ENCODE measurements at places on chromosomes 1 and 21.
A peak's percentile ranks its signal among the peaks of the same experiment; 100 is the strongest.

DNA sequence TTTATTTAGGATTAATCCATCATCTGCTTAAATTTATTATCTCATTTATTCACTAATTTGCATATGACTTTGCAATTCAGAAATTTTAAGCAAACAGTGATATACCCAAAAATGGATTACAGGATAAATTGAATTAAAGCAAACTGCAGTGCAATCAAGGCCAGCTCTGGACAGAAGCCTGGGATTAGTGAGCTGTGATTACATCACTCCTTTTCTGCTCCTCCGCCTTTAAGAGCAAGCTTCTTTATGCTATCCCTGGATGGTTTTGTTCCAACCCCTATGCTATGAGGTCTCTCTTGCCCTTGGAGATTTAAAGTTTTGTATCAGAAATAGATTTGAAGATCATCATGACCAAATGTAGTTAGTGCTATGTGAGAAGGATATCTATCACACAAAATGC lies 32.6 kb downstream of the GPR52 start:
- DNase-seq, result peak; percentile 2

DNA sequence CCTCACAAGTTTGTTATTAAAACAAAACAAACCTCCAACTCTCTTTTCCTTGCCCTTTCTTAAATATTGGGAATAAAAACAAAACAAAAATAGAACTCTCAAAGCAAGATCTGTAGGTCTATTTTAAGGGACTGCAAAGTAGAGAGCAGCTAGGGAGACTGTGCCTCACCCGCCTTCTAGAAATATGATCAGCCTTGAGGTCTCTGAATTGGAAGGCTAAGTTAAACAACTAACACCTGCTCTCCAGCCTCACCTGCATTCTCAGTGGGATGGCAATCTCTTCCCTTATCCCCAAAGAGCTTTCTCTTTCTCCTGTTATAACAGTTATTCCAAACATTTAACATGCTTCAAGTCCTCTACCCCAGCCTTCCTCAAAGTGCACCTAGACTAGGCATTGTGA lies 75.5 kb upstream of the TNR start:
- DNase-seq, result peak; percentile 62

GRCh38 chr1:168085401-168085872 lies 51.3 kb downstream of the GPR161 start:
- peak; percentile 75 for DNase-seq

DNA sequence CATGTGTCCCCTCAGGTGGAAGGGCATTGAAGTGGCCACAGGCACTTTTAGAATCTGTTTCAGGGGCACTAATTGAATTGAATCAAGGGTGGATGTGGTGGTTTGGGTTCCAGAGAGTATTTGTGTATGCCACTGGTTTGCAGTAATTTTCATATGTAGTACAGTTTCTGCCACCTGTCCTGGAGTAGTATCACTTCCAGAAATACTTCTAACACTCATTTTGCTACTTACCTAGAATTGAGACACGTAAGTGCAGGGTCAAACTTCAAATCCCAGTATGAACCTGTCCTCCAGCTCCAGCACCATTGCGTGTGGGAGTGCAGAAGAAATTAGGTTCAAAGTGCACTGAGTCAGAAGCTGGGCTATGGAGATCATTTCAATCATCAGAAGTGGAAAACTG lies 26.8 kb downstream of the RSPH1 start:
- DNase-seq, result no peak

- DNase-seq, result peak; percentile 32
Observed at GRCh38 chr1:34460193-34460592, 283.5 kb downstream of the C1orf94 start.
